ENCODE measurements at places on chromosomes 2 and 18.

DNA sequence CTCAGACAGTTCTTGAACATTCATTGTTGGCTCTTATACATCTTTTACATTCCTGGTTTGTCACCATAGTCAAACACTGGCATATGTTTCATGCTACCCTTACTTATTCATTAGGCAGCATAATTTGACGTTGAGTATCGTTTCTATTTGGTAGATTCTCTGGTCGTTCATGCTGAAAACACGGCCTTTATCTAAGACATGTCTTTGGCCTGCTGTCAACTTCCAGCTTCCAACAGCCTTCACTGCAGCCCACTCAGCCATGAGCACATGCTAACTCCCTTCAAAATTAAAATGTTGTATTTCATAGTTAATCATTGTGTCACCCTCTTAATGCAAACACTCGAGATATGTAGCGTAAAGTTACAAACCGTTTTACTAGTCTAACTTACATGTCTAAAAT is 493.0 kb upstream of the NRP2 start:
- DNase-seq: no peak

DNA sequence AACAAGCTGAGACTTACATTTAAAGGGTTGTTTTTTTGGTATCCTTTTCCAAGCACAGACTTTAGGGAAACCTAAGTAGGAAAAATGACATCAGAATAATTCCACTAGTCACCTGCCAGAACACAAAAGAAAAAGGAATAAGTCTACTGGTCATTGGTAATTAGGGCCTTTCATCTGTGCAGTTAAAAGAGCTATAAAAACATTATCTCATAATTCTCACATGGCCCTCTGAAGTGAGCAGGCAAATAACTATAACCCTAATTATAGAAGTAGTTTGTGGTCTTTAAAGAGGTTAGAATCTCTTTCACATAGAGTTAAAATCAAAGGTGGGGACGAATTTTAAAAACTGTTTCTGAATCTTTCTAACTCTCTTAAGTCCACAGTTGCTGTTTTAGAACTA is 111.1 kb upstream of the B3GNT2 start:
- no peak for DNase-seq

- no peak for DNase-seq
These were observed 162.2 kb downstream of the INSIG2 start for GRCh38 chr2:118250463-118250862.

DNA sequence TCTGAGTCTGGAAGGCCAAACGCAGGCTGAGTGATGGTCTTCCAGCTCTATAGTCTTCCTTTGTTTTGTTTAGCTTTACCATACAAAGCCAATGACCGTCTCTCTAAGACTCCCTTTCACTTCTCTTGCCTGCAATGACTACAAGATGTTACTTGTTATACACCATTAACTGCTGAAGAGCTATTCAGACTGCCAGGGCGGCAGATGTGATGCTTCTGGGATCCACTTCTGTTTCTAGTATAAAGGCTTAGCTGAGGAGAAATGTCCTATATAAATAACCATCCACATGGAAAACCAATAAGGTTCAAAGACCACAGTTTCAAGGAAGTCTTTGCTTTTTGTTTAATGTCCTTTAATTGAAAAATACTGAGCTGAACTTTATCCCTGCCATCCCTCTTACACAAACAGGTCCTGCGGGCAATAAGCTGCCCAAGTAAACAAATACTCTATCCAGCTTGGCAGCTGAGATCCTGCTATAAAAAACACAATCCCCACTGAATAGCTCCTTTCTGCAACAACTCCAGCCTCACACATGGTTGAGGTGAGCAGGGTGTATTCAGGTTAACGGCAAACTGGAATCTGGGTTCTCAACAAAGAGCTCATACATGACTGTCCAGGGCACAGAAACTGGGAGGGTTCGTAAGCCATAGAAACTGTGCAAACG is 124.6 kb downstream of the VIT start:
- DNase-seq: no peak
